ENCODE measurements at places on chromosomes 4 and X. TPM values are rescaled to one million over a fixed set of nuclear protein-coding genes. Genes with fewer than 3 reads are reported as not detected.

PHOX2B gene
- total RNA-seq: not detected

MAGEB1 gene
- not detected for total RNA-seq

MAGEA9B gene
- total RNA-seq: not detected

FAM3A gene
- total RNA-seq: 48.3 TPM

BEX5 gene
- total RNA-seq: 6.4 TPM

TSPAN7 gene
- total RNA-seq: 31.3 TPM

KCNE5 gene
- 0.36 TPM for total RNA-seq

SASH3 gene
- total RNA-seq: 1.5 TPM

PGAM4 gene
- not detected for total RNA-seq

SH3D19 gene
- total RNA-seq: 80.5 TPM

CSAG3 gene
- not detected for total RNA-seq

PDCL2 gene
- not detected for total RNA-seq
